ENCODE measurements at places on chromosomes 4 and X.

GRCh38 chrX:107204068-107204605 lies 2.1 kb downstream of the NUP62CL start:
- DNase-seq, result no peak

GRCh38 chr4:77959566-77960338 lies 97.1 kb downstream of the MRPL1 start:
- no peak for DNase-seq

GRCh38 chr4:87497578-87497977 lies 31.6 kb downstream of the SPARCL1 start:
- no peak for DNase-seq

DNA sequence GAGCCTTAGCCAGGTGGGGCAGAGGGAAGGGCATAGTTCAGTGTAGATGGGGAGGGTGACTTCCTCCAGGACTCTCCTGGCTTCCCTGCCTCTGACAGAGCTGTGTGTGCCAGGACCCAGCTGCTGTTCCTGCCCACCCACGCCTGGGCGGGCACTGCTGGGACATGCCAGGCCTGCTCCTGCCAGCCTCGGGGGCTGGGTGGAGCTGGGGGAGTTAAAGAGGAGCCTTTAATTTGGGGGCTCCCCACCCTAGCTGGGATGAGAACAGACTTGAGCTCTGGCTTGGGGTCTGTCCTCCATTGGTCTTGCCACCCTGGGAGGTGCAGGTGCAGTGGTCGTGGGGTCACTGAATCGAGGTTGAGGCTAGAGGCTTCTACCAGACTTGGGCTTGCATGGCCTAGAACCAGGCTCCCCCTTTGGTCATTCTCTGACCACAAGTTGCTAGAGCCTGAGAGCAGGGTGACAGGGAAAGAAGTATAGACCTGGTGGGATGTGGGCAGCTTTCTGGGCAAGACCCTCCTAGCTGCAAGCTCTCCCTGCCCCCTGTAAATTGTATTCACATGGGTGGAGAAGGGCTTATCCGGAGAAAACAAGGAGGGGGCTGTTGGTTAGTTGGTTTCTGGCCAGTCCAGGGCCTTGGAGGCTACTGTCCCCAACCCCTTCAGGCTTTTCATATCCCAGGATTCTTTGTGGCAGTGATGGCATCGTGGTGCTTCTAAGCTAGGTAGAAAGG lies 5.7 kb downstream of the EFNB1 start:
- DNase-seq, result no peak

Data from activated CD8-positive, alpha-beta memory T cell treated with anti-CD3 and anti-CD28 coated beads for 1 hour (primary cell).